ENCODE measurements at places on chromosomes 7 and 10.
A peak's percentile ranks its signal among the peaks of the same experiment; 100 is the strongest.

DNA sequence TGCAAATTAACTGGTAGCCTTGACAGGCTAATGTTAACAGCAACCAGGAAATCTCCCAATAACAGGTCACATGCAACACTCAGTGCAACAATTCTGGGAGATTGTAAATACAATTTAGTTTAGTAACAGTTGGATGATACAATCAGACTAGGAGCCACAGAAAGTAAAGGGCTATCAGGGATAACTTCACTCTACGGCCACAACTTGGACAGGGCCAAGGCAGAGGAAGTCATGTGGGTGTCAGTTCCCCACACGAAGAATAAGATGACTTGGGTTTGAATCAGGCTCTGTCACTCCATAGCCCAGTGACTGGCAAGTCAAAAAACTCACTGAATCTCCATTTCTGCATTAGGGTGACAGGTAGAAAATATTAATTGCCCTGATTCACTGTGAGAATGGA lies 217.3 kb upstream of the CCDC6 start:
- DNase-seq: no peak

DNA sequence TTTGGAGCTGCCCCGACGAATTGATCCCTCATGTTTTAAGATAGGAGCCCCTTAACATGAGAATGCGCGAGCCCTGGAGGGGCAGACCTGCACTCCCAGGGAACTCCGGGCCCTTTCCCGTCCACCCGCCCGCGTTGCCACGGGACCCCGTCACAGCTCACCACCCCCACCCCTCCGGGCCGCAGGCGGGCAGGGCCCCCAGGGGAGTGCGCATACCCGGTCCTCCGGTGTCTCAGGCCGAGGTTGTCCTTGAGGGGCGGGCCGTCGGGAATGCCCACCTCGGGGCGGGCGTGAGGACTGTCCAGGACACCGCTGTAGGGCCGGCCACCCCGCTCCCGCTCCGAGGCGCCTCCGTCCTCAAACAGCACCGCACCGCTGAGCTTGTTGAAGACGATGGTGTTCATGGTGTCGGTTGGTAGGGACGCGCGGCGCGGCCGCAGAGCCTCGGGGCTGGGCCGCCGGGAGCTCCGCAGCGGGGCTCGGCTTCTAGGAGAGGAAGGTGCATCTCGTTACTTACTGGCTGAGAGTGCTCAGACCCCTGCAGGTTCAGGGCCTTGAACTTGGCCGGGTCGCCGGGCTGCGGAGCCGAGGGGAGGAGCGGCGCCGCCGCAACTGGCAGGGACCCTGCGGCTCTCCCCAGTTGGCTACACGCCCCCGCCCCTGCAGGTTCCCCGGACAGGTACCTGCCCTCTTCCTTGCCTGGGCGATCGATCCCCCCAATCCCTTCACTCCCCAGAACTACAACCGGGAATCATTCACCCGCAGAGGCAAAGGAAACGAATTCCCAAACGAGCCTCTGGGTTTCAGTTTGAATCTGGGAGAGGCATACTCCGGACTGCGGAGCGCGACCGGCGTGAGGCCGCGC lies 2.4 kb downstream of the MKX start:
- DNase-seq: no peak

DNA sequence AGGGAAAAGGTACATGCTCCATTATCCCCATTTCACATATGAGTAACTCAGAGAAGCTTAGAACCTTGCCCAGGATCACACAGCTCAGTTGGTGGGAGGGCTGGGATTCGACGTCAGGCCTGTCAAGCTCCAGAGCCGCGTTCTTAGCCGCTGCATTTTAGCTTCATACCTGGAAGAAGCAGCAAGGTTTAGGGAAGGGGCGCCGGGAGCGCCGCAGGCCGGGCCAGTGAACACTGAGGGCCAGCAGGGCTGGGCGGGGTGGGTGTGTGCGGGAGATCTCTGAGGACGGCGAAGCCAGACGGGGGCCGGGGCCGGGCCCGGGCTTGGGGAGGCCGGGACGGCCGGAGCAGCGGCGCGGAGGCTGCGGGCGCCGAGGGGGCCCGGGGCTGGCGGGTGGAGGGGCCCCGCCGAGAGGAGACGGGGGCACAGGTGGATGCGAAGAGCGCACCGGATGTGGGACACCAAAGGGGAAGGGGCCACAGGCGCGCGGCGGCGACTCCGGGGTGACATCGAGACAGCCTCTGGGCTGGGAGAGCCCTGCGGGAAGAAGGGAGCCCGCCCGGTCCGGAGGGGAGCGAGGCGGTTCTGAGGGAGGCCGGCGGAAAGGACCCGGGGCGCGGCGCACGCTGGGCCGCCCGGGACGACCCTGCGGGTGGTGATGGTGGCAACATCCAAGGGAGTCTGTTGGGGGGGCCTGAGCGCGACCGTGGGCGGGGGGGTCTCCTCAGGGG lies 498 bp downstream of the NDST2 start:
- DNase-seq: peak; percentile 22

GRCh38 chr10:116521424-116522290 lies 24.1 kb upstream of the PNLIP start:
- DNase-seq: no peak

DNA sequence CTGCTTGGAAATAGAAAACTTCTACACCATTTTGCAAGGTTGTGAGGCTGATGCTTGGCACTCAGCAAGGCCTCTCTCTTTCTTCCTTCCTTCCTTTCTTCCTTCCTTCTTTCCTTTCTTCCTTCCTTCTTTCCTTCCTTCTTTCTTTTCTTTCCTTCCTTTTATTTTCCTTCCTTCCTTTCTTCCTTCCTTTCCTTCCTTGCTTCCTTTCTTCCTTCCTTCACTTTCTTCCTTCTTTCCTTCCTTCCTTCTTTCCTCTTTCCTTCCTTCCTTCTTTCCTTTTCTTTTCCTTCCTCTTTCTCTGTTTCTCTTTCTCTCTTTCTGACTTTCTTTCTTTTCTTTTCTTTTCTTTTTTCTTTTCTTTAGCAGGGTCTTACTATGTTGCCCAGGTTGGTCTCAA lies 460.4 kb downstream of the KCNMA1 start:
- DNase-seq: no peak

All from stimulated activated CD8-positive, alpha-beta memory T cell treated with anti-CD3 and anti-CD28 coated beads, Interleukin-4, amount 100 ng/mL, for 4 hours (primary cell).